MM.1S (cell line): ENCODE measurements at places on chromosomes 4 and X.

GRCh38 chrX:40209951-40210617, 112.3 kb upstream of the BCOR start:
- DNase-seq: no peak

DNA sequence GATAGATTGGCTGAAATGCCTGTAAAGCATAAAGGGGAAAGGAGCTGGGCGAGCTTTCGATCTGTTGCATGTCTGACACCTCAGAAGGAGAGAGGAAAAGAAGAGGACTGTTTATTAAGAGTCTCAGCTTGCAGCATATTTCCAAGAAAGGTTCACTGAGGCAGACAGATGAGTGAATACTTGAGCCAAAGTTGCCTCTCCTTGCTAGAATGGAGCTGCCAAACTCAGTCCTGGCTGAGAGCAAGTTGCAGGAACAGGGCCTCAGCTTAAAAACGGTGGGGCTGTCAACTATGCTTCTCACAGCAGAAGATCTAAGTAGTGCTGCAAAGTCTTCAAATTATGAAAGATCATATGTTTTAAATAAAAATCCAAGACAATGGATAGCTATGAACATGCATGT, 707.5 kb downstream of the PCDH7 start:
- DNase-seq: no peak

DNA sequence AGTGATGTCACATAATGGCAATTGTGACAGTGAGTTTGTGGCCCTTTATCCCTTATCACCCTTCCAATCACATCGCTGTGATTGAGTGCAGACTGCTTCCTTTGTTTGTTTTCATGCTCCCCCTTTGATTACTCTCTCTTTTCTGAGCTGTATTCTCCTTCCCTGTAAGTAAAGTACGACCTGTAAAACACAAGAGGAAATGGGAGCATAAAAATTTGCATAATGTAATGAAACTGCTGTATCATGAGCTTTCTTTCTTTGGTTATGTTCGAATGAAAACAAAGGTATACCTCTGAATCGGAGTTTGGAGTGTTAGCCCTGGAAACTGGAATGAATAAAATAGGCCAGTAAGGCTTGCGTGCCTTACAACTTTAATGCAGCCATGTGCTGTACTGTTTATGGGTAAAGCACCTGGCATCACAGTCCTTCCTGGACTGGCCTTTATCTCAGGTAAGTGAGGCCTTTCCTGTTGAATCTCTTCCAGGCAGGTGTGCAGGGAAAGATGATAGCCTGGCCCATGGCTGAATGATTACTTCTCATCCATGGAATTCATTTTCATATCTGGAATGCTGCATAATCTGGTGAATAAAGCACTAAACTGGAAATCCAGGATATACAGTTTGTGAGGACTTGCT, 26.6 kb upstream of the HS3ST1 start:
- no peak for DNase-seq

DNA sequence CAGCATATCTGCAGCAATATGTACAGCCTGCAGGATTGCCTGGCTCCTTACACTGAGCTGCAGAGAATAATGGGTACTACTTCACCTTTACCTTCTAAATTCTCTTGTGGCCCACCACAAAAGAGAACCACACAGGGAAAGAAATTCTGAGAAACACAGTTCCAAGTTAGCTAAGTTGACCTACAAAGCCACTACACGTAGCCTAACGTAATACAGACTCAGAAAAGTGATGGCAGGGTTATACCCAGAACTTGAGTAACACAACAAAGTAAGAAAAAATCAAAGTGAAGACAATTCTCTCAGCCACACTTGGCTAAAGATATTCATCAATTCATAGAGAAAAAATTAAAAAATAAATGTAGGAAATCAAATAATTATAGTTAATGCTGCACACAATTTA, 26.4 kb upstream of the SRPX start:
- DNase-seq: no peak

GRCh38 chrX:154525606-154526490, 9.8 kb upstream of the FAM3A start:
- no peak for DNase-seq

- no peak for DNase-seq
These were observed 12.8 kb upstream of the ASMTL start for GRCh38 chrX:1465286-1466231.

- no peak for DNase-seq
These were observed 671 bp downstream of the SLC7A11 start for GRCh38 chr4:138241281-138242075.

GRCh38 chr4:145285928-145286327, 105.5 kb upstream of the OTUD4 start:
- DNase-seq: no peak

- DNase-seq: no peak
These were observed 54.1 kb downstream of the ARHGAP10 start for GRCh38 chr4:147786031-147786430.

DNA sequence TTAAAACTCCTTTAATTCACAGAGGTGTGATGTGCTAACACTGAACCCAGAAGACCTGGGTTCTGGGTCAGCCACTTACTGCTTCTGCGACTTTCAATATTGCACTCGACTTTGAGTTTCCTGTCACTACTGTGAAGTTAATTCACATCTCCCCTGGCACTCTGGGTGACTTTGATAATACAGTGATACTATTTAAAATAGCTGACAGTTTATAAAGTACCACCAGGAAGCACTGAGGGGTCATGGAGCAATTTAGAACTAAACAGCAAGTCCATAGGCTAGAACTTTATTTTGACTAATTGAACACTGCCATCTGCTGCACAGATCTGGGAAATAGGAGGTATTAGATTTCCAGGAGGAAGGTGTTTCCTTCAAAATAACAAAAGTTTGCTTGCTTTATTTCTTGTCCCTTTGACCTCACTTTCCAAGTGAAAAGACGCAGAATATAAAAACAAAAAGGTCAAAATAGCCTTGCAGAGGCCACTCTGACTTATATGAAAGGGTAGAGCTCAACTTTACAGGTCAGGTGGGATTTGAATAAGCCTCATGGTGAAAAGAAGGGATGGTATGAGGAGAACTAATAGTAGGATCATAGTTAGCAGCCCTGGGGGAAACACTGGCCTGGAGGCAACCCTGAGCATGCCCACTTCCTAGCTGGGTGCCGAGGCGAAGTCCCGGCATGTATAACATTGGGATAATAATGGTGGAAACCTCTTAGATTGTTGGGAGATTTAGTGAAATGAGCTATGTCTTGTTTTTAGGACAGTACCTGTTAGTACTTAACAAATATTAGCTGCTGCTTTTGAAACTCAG, 53.4 kb downstream of the ZNF518B start:
- DNase-seq: peak; percentile 14

DNA sequence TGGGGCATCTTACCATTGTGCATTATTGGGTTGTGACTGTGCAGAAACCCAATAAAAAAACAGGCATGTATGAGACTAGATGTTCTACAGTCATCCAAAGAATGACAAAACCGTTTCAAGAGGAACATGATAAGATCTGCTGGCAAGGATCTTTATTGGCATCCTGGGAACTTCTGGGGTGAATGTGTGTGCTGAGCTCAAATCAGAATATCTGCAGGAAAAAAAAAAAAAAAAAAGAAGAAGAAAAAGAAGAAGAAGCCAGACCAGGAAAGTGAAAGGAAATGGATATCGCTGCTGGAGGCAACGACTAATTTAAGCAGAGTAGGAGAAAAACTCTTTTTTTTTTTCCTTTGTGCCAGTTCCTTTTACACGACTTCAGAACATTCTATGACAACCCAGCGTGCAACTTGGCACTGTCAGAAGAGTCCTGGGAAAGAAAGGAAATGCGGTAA, 484.2 kb upstream of the BOD1L1 start:
- no peak for DNase-seq

GRCh38 chrX:107325467-107325866, 119.1 kb downstream of the DNAAF6 start:
- no peak for DNase-seq

GRCh38 chr4:146310319-146311021, 96.1 kb downstream of the REELD1 start:
- DNase-seq: peak; percentile 14

DNA sequence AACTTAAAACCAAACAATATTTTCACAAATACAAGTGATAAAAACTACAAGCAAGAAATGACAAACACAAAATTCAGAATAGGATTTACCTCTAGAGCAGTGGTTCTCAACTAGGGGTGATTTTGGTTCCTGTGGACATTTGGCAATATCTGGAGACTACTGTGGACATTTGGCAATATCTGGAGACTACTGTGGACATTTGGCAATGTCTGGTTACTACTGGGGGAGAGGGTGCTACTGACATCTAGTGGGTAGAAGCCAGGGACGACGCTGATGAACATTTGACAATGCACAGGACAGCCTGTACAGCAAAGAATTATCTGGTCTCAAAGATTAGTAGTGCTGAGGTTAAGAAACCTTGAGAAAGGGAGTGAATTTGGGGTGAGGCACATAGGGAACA, 169.8 kb downstream of the CLCN4 start:
- no peak for DNase-seq

DNA sequence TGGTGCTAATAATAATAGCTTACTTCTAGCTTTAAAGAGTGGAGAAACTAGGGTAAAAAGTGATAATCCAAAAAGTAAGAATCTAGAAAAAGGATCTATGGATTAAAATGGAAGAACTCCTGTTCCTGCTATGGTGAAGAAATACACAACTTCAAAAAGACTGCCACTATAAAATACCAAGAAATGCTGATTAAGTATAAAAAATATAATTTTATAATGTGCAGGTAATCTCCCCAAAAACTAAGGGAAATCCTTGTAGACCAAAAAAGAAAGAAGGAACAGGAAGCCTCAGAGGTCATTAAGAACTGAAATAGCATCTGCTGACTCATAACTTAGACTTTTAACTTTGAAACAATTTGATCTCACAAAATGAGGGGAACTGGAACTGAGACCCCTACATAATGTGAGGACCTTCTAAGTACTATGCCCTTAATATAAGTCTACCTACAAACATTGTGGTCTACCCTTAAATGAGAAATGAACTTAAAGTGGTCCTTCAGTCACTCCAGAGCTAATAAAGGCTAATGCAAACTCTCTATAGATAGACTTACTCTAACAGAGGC, 50.6 kb upstream of the SRPX start:
- no peak for DNase-seq

GRCh38 chrX:13494562-13494961, 74.8 kb upstream of the EGFL6 start:
- DNase-seq: no peak

GRCh38 chr4:94978904-94979303, 221.1 kb downstream of the BMPR1B start:
- no peak for DNase-seq

- DNase-seq: no peak
These were observed 33.5 kb downstream of the TRMT44 start for GRCh38 chr4:8473920-8474590.

- no peak for DNase-seq
These were observed 62.8 kb downstream of the CCSER1 start for GRCh38 chr4:90189946-90190345.

DNA sequence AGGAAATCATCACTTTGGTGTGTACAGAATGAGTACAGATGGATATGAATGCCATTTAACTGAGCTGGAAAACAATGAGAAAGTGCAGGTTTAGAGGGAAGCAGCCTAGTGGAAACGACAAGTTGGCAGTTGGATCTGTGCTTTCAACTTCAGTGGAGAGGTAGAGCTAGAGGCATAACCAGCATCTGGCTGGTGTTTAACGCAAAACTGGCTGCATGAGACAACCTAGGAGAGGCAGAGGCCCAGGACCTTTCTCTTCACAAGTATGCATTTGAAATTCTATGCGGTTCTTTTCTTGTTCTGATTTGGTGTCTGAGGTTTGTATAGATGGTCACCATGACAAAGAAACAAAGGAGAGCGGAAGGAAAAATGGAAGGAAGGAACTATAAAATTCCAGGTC, 63.1 kb downstream of the ANXA5 start:
- DNase-seq: no peak
